ENCODE measurements at places on chromosomes 3 and 15. TPM values are rescaled to one million over a fixed set of nuclear protein-coding genes. Genes with fewer than 3 reads are reported as not detected.

DNA sequence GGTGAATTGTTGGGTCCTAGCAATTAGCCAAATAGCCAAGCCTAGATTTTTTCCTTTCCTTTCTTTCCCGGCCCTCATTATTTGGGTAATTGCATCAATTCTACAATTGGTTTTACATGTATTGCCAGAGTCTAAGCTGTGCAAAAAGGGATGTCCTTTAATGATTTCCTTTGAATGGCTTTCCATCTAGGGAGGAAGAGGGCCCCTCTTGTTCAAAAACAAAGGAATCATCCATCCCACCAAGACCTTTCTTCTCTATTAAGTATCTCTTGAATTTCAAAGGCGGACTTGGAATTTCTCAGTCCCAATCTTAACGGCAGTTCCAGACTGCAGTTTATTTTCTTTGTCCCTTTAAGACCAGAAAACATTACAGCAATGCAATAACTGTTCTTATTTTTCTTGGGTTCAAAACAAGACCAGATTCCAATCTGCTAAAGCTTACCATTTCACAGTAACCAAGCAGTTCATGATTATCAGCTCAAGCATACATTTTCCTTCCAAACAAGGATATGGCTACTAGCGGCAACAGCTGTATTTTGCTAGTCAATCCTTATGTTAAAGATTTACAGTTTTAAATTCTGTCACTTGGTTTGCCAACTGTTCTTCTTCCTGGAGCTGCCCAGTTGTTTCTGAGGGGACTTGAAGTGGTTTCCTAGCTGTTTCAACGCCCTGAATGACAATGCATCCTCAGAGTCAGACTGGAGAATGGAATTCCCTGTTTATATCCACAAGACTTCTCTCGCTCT is 91.4 kb upstream of the LRIG1 start:
- DNase-seq, result peak; percentile 58

GRCh38 chr3:8665407-8665896 is 20.9 kb upstream of the SSUH2 start:
- no peak for DNase-seq

- peak; percentile 13 for DNase-seq
Measured at GRCh38 chr15:98421419-98422129, 226.8 kb upstream of the IGF1R start.

Gene CCDC13
- 0.28 TPM for total RNA-seq

Gene PEX11A
- total RNA-seq, result 10.2 TPM

Gene SPTBN5
- total RNA-seq, result under 0.01 TPM

Gene CATSPER2
- total RNA-seq, result 11.3 TPM

Measured in IMR-90 (cell line).